ENCODE measurements at places on chromosomes 12 and 14.

DNA sequence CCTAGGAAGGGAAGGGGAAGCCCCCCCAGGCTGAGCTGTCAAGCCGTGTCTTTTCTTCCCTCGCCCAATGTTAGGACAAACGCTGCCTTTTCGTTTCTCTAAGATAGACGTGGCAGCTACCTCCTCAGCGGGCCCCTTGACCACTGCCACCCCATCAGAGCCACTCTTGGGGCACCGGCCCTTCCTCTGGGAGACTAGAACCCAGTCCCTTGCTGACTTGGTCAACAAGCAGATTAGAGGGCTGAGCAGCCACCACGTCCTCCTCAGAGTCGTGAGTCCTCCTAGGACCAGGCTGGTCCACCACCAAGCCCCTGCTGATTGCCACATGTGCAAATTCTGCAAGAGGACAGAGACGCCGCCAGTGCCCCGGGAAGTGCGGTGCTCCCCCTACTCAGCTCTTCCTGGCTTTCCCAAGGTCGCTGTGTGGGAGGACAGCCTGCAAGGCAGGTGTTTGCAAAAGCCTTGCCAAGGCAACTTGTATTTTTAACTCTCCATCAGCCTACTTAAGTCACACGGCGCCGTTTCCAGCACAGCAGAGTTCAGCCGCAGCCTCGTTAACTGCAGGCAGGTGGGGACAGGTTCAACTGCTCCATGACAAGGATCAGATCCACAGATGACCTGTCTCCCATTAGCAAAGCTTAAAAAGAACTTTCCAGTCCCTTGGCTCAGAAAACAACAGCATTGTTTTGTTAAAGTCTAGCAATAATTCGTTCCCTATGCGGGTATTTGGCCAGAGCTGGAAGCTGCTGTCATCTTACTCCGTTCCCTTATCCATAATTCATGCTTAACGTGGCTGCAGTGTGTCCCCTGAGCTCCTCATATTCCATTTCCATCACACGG lies 65.6 kb downstream of the TESC start:
- peak; percentile 68 for DNase-seq

DNA sequence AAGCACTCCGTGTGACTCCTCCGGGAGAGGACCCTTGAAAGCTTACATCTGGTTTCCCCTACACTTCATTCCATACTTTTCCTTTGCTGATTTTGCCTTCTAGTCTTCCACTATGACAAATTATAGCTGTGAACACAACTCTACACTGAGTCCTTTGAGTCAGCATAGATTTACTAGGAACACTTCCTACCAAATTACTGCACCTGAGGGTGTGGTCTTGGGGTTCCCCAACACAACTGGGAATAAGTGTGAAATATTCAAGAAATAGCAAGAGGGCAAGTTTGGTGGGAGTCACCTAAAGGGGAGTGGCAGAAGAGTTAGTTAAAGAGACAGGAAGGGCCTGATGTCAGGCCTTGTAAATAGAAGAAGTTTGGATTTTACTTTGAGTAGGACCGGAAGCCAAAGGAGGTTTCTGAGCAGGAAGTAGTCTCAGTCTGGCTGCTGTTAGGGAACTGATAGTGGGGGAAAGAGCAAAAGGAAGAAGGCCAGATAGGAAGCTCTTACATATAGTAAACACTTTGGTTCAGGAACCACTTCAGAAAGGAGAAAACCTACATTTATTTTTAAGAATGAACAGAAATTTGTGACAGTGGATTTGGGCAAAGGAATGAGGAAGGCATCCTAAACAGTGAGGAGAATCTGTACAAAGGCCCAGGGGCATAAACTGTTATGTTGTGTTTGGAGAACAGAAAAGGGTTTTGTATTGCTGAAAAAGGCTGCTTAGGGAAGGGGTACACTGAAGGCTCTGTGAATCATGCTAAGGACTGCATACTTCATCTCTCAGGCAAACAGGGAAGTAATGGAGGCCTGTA lies 14.2 kb downstream of the SEL1L start:
- DNase-seq = peak; percentile 73

- DNase-seq = no peak
These were observed 58.6 kb downstream of the DIP2B start for GRCh38 chr12:50563434-50563787.

DNA sequence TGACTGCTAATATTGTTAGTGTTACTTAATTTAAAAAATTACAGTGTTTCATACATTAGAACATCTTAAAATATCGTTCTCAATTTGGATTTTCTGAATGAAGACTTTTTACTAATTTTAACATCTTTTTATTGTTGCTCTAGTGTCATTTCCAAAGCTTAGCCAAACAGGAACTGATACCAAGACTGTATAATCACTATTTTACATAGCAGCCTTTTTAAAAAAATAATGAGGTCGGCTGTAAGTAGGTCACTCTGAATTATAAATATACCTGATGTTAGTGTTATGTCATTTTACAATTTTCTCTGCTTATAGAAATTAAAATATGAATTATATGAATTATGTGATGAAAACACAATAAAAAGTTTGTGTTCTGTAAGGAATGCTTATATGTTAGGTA lies 321.5 kb downstream of the TMEM117 start:
- no peak for DNase-seq

DNA sequence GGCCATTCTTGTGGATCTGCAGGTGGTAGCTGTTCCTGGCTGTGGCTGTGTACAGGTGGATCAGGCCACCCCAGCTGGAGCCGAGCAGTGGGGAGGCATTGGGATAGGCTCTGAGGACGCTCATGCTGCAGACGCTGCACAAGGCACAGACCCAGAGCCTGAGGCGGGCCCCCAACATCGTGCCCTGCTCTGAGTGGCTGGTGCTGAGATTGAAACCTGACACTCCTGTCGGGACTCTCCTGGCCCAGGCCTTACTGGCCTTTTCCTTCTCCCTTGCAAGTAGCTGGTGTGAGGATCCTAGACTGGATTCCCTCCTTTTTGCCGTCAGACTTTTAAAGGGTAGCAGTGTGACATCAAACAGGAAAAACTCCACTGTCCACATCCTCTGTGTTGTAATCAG lies at the start of gene FGF23:
FGF23 (minus strand) TSS at position 308 of the 400 bp plus-strand sequence; CDS start at position 178, 130 bp downstream.
- DNase-seq = peak; percentile 74

DNA sequence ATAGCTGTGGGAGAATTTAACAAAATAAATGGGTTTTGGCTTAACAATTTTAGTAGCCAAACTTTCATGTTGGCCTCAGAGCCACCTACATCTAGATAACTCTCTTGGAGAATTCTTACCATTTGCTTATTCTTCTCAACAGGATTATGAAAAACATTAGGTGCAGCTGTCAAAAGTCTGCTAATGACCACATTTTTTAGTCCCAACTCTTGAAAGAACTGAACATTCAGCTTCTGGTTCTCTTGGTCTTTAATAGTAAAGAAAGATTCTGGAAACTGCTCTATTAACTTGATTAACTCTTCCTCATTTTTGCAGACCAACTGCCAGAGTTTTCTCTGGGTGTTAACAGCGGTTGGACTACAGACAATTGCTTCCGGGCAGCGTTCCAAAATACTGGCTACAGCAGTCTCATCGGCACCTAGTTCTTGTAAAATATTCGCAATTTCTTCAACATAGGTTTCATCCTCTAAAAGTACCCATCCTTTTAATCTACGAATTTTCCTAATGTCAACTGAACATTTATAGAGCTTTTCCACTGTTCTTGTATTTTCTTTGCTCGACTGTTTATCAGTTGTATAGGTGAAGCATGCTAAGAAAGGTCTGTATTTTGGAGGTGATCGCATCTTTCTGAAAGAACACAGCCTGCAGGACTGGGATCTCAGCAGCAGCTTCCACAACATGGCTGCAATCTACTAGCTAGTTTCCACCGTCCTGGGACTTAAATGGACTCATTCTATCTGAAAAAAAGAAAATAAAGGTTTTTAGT lies 8.7 kb downstream of the MTERF2 start:
- DNase-seq = peak; percentile 65

DNA sequence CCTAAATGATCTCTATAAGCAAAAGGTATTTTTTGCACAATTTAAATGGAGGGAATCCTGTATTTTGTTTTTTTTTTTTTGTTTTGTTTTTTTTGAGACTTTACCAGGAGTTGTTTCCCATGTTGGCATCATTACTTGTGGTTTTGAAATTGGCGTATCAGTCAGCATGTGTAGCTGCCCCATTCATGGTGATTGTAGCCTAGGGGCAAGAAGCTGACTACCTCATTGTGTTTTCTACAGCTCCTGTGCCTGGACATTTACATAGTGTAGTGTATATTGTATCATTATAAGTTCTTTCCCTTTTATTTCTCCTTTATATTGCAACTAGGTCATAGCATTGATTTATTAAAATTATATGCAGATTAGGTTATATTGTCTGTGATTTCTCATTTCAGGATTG lies 24.5 kb downstream of the SAMD4A start:
- no peak for DNase-seq

- DNase-seq = no peak
These were observed 50.5 kb downstream of the ATF7 start for GRCh38 chr12:53575502-53576249.

- peak; percentile 48 for DNase-seq
These were observed 4.9 kb downstream of the B4GALNT3 start for GRCh38 chr12:464484-465267.

DNA sequence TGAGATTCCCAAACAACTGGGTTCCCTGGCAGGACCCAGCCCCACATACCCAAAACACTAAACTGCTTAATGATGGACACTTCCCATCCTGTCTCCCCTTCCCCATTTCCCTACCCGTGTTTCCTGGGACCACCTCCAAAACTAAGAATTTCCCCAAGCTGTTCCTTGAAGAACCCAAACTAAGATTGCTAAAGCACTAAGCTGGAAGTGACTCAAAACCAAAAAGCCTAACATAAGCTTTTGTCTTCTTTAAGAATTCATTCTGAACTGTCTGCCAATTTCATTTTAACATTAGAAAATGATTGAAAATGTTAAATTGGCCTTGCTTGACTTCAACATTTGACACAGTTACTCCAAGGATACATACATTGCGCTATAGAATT lies 29.5 kb upstream of the STAB2 start:
- DNase-seq = peak; percentile 54

GRCh38 chr14:75879031-75879430 lies 102.8 kb downstream of the TGFB3 start:
- DNase-seq = peak; percentile 94

DNA sequence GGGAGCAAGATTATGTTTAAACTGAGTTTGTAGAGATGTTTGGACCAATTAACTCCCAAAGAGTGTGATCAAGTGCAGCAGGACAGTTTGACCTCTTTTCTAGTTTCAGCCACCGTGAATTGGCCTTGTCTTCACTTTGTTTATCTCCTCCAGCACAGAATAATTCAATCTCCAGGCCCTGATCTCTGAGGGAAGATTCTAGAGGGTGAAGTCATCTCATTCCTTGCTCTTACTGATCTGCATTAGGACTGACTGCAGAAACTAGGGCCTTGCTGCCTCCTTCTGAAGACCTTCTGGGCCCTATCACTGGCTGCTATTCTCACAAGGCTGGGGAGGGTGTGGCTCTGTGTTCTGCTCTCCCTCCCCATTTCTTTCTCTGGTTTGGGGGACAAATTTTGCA lies 29.4 kb downstream of the C12orf75 start:
- DNase-seq = no peak
